ENCODE measurements at places on chromosomes 7 and 10. TPM values are rescaled to one million over a fixed set of nuclear protein-coding genes. Genes with fewer than 3 reads are reported as not detected.

- no peaks in the 10 kb centered on the region for H3K4me1 ChIP-seq
- no peak overlapping the region for H3K27ac ChIP-seq
- H3K27me3 ChIP-seq, result no peaks in the 10 kb centered on the region
Observed at GRCh38 chr7:116577320-116577871, 52.6 kb downstream of the CAV1 start.

GRCh38 chr10:13787015-13787421 is 200.3 kb downstream of the PRPF18 start:
- H3K36me3 ChIP-seq, result no peaks in the 10 kb centered on the region
- no peaks in the 10 kb centered on the region for H3K27me3 ChIP-seq
- peak; percentile 92 for DNase-seq
- peaks cover 30% of the 10 kb centered on the region for H3K4me1 ChIP-seq

GRCh38 chr7:139725858-139726484 is 51.8 kb downstream of the HIPK2 start:
- H3K36me3 ChIP-seq, result peaks cover 3% of the 10 kb centered on the region
- H3K27me3 ChIP-seq, result no peaks in the 10 kb centered on the region
- H3K27ac ChIP-seq, result peak overlapping the region; percentile 75
- DNase-seq, result no peak
- H3K4me3 ChIP-seq, result no peak overlapping the region
- peaks cover 52% of the 10 kb centered on the region for H3K4me1 ChIP-seq

GRCh38 chr7:98285157-98286092 is 3.9 kb downstream of the BRI3 start:
- H3K27ac ChIP-seq, result no peak overlapping the region
- no peak for DNase-seq
- H3K27me3 ChIP-seq, result peaks cover 6% of the 10 kb centered on the region
- peaks cover 6% of the 10 kb centered on the region for H3K4me1 ChIP-seq

DNA sequence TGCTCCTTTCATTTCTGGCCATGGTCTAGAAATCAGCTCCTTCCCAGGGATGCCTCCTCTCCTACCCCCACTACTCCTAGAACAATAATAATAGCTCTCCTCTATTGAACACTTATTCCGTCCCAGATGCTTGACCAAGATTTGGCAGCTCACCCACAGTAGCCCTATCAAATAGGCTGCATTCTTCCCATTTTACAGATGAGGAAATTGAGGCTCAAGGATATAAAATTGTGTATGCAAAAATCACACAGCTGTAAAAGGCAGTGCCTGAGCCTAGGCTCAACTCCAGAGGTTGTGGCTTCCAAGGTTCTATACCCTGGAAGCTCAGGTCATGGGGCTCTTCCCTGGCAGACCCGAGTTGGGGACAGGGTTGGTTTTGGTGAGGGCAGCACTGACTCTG is 82.3 kb downstream of the C10orf105 start:
- no peak for DNase-seq
- no peaks in the 10 kb centered on the region for H3K36me3 ChIP-seq
- no peak overlapping the region for H3K4me3 ChIP-seq
- no peak overlapping the region for H3K27ac ChIP-seq
- peaks cover 8% of the 10 kb centered on the region for H3K27me3 ChIP-seq
- H3K4me1 ChIP-seq, result peaks cover 3% of the 10 kb centered on the region

DNA sequence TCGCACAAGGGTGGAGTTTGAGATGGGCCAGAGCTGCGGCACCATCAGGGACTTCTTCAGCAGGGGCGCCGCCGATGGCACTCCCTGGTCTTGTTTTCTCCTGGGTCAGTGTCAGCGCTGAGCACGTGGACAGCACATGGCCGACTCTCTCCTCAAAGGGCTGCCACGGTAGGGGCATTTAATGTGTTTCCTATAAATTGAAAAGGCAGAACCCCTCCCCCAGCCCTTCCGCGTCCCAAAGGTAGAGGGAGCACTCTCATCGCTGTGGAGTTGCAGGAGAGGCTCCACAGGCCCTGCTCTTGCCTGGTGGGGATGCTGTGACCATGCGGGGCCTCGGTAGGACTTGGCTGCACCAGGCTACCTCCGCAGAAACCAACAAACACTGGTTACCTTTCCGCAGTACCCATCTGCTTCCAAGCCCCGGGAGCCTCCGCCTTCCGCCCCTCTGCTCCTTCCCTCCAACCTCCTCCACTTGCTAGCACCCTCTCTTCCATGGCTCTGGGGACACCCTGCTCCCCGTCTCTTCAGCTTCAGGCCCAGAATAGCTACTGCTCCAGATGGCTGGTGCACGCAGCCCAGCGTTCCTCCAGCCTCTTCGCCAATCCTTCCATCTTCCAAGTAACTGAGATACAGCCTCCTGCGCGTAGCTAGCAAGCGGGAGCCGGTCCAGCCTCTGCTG is 166.3 kb upstream of the ADCY1 start:
- H3K27ac ChIP-seq, result no peak overlapping the region
- no peaks in the 10 kb centered on the region for H3K36me3 ChIP-seq
- H3K27me3 ChIP-seq, result no peaks in the 10 kb centered on the region
- no peak for DNase-seq

DNA sequence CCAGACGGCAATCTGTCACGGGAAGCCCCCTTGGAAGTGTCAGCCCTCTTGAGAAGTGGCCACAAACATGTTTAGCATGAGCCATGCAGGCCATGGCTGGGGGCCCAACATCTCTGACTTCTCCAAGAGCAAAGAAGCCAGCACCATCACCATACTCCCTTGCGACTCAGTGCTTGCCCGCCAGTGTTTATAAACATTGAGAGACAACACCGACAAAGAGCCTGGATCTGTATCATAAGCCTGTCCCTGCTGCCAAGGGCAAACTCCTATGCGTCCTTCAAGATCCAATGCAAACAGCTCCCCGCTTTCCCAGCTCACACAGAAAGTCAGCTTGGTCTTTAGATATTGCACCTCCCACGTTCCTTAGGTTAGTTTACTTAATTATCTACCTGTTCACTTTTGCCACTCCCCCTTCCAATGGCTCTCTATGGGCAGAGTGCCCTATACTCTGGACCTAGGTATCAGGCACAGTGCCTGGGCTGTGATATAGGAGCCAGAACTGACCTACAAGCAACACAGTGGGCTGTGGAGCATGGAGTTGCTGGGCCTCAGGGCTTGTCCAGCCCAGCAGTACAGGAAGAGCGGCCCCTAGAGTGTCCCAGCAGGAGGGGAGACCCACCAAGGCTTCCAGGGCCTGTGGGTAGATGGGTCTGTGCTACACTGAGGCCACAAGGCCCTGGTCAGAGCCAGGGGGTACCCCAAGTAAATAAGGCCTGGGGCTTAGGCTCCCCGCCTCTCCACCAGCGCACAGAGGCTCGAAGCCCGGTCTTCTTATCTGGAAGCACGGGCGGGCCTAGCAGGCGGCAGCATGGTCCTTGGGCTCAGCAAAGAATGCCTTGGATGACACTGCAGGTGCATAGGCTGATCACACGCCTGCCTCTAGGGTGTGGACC is 37.7 kb downstream of the CAMK2B start:
- H3K4me1 ChIP-seq, result no peaks in the 10 kb centered on the region
- no peak overlapping the region for H3K27ac ChIP-seq
- no peak for DNase-seq
- H3K36me3 ChIP-seq, result no peaks in the 10 kb centered on the region

COX19 gene
- 11.6 TPM for polyA plus RNA-seq

XRCC2 gene
- 0.64 TPM for polyA plus RNA-seq

LDB3 gene
- polyA plus RNA-seq, result 2.9 TPM
